ENCODE measurements at places on chromosomes 7 and 10. TPM values are rescaled to one million over a fixed set of nuclear protein-coding genes. Genes with fewer than 3 reads are reported as not detected.

DNA sequence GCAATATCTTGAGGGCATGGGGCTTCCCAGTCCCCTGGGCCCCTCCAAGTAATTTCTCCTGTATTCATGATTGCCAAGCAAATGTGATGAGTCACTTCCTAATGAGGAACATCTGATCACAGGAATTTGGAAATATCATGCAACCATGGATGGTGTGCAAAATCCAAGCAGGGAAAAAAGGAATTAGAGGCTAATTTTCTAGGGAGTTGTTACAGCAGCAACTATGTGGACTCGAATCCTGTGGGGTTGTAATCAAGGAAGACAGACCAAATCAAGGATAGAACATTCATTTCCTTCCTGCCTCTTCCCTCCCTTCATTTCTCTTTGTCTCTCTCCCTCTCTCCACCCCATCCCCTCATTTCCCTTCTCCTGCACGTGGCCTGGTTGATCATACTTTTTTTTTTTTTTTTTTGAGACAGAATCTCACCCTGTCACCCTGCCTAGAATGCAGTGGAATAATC, 23.9 kb upstream of the AGFG2 start:
- DNase-seq, result no peak
- H3K36me3 ChIP-seq, result no peaks in the 10 kb centered on the region
- H3K4me1 ChIP-seq, result no peaks in the 10 kb centered on the region
- H3K27me3 ChIP-seq, result no peaks in the 10 kb centered on the region

The CAMK2G gene
- 20.9 TPM for total RNA-seq

DNA sequence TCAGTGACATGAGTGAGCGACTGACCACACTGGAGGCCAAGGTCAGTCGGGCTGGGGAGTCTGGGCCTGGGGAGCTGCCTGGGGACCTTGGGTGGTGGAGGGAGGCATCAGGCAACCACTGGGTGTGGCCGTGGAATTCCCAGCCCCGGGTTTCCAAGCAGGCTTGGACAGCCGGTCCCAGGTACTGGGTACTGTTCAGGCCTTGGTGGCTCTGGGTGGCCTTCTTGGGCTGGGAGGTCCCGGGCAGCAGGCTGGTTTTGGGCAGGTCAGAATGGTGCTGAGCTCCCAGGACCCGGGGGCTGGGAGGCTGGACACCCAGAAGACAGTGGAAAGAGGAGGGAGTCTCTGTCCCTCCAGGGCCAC, 96.0 kb downstream of the MYL10 start:
- H3K36me3 ChIP-seq, result no peaks in the 10 kb centered on the region
- no peaks in the 10 kb centered on the region for H3K4me1 ChIP-seq
- no peaks in the 10 kb centered on the region for H3K27me3 ChIP-seq
- H3K4me3 ChIP-seq, result no peak overlapping the region
- H3K27ac ChIP-seq, result no peak overlapping the region

The GCK gene
- total RNA-seq, result 0.86 TPM

DNA sequence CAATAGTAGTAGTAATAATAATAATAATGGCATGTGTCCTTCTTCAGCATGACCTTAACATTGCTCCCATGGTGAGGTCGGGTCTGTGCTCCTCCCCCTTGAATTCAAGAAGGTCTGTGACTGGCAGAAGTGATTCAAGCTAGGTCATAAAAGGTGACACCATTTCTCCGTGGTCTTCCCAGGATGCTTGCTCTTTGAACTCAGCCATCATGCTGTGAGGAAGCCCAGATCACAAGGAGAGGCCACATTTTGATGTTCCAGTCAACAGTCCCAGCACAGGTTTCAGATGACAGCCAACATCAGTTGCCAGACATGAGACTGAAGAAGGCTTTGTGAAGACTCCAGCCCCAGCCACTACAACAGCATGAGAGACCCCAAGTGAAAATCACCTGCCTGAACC, 83.9 kb downstream of the SEPTIN14 start:
- H3K4me3 ChIP-seq, result no peak overlapping the region
- no peaks in the 10 kb centered on the region for H3K27me3 ChIP-seq
- H3K36me3 ChIP-seq, result no peaks in the 10 kb centered on the region
- no peaks in the 10 kb centered on the region for H3K4me1 ChIP-seq
